T-helper 17 cell (primary cell): ENCODE measurements at places on chromosomes 3 and 15.
A peak's percentile ranks its signal among the peaks of the same experiment; 100 is the strongest.

GRCh38 chr3:111733154-111733553 lies 125.9 kb upstream of the PHLDB2 start:
- H3K27me3 ChIP-seq: no peaks in the 10 kb centered on the region
- DNase-seq: no peak
- H3K4me1 ChIP-seq: peaks cover 2% of the 10 kb centered on the region
- H3K4me3 ChIP-seq: no peak overlapping the region
- H3K36me3 ChIP-seq: no peaks in the 10 kb centered on the region

DNA sequence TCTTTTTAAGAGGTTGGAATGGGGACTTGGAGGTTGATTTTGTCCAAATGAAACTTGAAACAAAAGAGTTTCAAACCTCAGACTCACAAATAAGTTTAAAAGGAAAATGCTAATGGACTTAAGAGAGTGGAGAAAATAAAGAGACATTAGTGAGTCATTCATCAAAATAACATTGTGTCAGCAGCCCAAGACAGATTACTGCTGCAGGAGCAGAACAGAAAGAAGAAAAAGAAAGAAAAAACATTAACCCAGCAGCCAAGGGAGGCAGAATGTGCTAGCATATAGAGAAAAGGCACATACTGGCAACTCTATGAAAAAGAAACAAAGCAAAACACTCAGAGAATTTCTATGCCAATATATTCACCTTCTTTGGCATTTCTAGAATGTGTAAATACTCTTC lies 42.6 kb downstream of the ADAMTS9 start:
- no peak overlapping the region for H3K27ac ChIP-seq
- no peaks in the 10 kb centered on the region for H3K36me3 ChIP-seq
- H3K27me3 ChIP-seq: no peaks in the 10 kb centered on the region
- no peaks in the 10 kb centered on the region for H3K4me1 ChIP-seq
- no peak overlapping the region for H3K4me3 ChIP-seq

- H3K4me1 ChIP-seq: peaks cover 2% of the 10 kb centered on the region
- DNase-seq: no peak
- peaks cover 12% of the 10 kb centered on the region for H3K36me3 ChIP-seq
- H3K27ac ChIP-seq: no peak overlapping the region
- H3K27me3 ChIP-seq: no peaks in the 10 kb centered on the region
- no peak overlapping the region for H3K4me3 ChIP-seq
Observed at GRCh38 chr3:17207979-17208378, 323.2 kb downstream of the PLCL2 start.

GRCh38 chr15:68274201-68274848 lies 3.2 kb upstream of the FEM1B start:
- H3K36me3 ChIP-seq: no peaks in the 10 kb centered on the region
- no peak for DNase-seq
- H3K27me3 ChIP-seq: no peaks in the 10 kb centered on the region
- H3K4me1 ChIP-seq: peaks cover 20% of the 10 kb centered on the region
- H3K4me3 ChIP-seq: no peak overlapping the region
- no peak overlapping the region for H3K27ac ChIP-seq

- peak overlapping the region; percentile 10 for H3K27ac ChIP-seq
- peaks cover 10% of the 10 kb centered on the region for H3K4me1 ChIP-seq
- no peak overlapping the region for H3K4me3 ChIP-seq
- no peaks in the 10 kb centered on the region for H3K27me3 ChIP-seq
- H3K36me3 ChIP-seq: peaks cover 3% of the 10 kb centered on the region
Observed at GRCh38 chr3:100088735-100089368, 25.4 kb downstream of the FILIP1L start.

DNA sequence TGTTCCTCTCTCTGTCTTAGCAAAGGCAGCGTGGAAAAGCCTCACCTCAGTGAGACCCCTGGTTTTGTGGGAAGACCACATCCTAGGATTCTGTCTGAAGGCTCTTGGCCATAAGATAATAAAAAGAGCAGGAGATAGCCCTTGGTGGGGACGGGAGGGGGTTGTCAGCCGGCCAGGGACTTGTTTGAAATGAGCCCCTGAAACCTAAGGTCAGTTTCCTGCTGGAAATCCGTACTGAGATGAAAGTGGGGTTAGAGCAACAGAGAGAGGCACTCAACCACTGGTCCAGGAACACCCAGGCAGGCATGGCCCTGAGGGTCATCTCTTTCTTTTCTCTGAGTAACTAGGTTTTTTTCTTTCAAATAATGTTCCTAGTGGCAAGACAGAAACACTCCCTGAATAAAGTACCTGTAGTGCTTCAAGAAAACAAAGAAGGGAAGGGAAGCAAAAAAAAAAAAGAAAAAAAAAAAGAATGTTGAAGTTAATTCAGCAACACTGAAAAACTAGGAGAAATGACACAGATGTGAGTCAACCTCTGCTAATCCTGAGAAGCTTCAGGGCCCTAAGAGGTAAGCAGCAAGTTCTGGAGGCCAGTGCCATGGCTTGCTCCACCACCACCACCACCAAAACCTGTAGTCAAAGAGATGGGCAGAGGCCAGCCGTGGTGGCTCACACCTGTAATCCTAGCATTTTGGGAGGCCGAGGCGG lies 3.2 kb downstream of the ITGB5 start:
- DNase-seq: no peak
- H3K4me1 ChIP-seq: peaks cover 11% of the 10 kb centered on the region
- peaks cover 48% of the 10 kb centered on the region for H3K27me3 ChIP-seq
- H3K4me3 ChIP-seq: no peak overlapping the region

DNA sequence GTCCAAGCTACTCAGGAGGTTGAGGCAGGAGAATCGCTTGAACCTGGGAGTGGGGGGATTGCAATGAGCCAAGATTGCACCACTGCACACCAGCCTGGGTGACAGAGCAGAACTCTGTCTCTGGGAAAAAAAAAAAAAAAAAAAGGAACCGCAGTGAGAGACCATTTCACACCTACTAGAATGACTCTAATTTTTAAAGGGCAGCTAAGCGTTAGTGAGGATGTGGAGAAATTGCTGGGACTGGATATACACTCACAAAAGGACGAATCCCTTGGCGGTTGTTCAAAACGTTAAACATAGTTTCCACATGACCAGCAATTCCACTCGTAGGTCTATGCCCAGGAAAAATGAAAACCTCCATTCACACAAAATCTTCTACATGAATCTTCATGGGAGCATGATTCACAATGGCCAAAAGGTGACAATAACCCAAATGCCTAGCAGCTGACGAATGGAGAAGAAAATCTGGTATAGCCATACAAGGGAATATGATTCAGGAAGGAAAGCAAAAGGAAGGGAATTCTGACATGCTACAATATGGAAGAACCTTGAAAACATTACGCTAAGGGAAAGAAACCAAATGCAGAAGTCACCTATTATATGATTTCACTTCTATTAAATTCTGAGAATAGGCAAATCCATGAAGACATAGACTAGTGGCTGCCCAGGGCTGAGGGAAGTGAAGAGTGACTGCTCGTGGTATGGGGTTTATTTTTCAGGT lies 127.0 kb downstream of the CHSY1 start:
- peak overlapping the region; percentile 35 for H3K27ac ChIP-seq
- H3K4me3 ChIP-seq: no peak overlapping the region
- no peaks in the 10 kb centered on the region for H3K36me3 ChIP-seq

- peaks cover 11% of the 10 kb centered on the region for H3K36me3 ChIP-seq
- H3K4me1 ChIP-seq: peaks cover 11% of the 10 kb centered on the region
- no peak for DNase-seq
- no peak overlapping the region for H3K4me3 ChIP-seq
- peak overlapping the region; percentile 88 for H3K27ac ChIP-seq
Observed at GRCh38 chr3:113571360-113571759, 39.0 kb downstream of the SIDT1 start.

DNA sequence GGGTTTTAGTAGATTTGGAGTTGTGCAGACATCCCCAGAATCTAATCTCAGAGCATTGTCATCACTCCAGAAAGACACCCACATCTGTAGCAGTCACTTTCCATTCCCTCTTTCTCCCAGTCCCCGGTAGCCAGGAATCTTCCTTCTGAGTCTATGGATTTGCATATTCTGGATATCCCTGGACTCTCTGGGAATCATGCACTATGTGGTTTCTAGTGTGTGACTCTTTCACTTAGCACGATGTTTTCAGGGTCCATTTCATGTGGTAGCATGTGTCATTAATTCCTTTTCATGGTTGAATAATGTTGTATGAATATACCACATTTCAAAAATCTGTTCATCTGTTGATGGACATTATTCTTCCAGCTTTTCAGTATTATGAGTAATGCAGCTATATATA lies 29.3 kb downstream of the FBLN2 start:
- no peak for DNase-seq
- no peak overlapping the region for H3K4me3 ChIP-seq
- no peak overlapping the region for H3K27ac ChIP-seq
- H3K36me3 ChIP-seq: no peaks in the 10 kb centered on the region

- H3K4me3 ChIP-seq: no peak overlapping the region
- H3K36me3 ChIP-seq: peaks cover 4% of the 10 kb centered on the region
- DNase-seq: no peak
- H3K4me1 ChIP-seq: no peaks in the 10 kb centered on the region
Observed at GRCh38 chr3:135905058-135905724, 60.3 kb upstream of the PPP2R3A start.
